ENCODE measurements at places on chromosomes 7 and 10.

DNA sequence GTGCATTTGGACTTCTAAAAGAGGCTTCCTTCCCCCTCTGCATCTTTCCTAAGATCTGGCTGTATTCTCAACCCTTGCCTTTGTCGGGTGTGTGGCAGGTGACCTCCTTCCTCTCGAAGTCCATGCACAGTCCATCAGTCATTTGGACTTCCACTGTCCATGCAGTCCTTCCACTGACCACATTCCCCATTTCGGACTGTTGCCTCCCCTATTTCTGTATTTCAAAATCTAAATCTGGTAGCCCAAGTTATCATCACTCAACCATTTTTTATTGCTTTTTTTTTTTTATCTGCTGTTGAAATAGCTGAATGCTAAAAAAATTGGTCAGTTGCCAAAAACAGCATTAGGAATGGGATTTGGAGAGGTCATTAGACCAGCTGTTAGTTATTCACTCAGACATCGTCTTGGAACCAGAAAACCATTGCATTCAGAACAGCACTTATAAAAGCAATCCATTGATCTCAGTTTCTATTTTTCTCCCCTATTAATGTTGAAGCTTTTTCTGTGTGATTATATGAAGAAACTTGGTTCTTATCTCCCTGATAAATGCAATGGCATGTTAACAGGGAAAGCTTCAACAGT lies 575.6 kb downstream of the KIF20B start:
- DNase-seq = no peak

DNA sequence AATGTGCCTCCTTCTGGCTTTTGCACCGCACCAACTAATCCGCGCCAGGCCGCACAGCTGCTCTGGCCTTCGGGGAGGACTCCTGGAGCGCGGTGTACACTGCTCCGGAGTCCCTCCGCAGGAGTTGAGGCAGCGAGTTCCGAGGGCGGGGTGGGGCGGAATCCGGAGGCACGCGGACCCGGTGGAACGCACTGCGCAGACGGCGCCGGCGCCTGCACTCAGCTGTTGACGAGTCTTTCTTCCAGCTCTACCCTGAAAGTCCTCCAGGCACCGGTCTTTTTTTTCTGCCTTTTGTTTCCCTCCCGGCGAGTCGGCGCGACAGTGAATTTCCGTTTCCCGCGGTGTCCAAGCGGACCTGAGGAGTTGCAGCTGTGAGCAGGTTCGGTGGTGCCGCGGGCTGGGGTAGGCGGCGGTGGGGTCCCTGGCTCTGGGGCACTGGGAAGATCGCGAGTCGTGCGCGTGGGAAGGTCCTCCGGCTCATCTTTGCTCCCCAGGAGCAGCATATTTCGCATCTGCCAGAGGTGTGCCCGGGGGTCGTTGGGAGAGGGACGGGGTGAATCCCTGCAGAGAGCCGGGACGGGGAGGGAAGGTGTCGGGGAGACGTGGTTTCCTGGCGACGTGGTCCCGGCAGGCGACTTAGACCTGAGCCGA lies 44.1 kb downstream of the SFTPD start:
- no peak for DNase-seq

DNA sequence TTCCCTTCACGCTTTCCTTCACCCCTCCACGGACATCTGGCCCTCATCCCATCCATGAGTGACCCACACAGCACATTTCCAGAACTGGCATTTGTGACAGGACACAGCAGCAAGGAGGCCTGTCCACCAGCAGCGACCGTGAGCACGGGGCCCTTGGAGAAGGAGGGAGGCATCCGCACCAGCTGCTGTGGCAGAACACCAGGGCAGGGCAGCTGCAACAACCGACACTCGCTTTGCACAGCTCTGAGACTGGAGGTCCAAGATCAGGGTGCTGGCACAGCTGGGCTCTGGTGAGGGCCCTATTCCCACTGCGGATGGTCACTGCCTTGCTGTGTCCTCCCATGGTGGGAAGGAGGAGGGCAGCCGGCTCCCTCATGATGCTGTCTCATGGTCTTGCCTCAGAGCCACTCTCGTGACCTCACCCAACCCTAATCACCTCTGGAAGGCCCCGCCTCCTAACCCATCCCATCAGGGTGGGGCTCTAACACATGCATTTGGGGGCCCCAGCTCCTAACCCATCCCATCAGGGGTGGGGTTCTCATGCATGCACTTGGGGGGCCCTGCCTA lies 36.7 kb downstream of the PTPRN2 start:
- DNase-seq = no peak

GRCh38 chr7:130353196-130353595 lies 8.6 kb downstream of the CPA5 start:
- DNase-seq = no peak

DNA sequence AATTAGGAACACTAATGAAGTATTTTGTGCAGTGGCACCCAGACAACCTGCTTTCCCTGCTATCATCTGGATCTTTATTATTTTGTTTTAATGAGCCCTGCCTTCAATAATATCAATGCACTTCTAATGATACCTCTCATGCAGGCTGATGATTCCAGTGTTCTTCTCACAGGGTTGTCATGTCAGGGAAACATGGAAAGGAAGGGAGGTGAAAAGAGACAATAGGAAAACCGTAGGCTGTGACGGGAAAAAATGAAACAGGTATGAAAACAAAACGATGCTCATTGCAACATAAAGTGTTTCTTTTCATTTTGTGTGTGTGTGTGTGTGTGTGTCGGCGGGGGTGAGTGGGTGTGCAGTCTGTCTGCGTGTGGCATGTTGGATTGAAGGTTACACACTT lies 102.6 kb upstream of the CTBP2 start:
- DNase-seq = no peak

GRCh38 chr10:110208614-110209453 lies 1.4 kb downstream of the MXI1 start:
- DNase-seq = no peak

DNA sequence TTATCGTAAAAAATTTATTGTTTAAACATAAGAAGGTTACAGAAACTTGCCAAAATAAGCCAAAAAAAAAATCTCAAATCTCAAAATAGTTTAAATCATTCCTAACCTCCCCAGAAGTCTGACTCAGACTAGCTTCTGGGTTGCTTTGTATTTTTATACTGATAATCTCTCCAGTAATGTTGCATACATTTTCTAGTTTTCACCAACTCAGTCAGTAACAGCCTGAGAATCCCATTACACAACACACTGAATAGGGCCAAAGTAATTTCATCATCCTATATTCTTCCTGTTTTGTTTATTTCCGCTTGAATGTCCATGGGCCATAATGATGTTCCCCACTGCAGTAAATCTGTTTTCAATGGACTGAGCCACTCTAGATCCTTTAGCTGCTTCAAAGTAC lies 478.5 kb downstream of the GPAM start:
- no peak for DNase-seq

GRCh38 chr7:114459574-114459973 lies 45.0 kb downstream of the FOXP2 start:
- DNase-seq = no peak

DNA sequence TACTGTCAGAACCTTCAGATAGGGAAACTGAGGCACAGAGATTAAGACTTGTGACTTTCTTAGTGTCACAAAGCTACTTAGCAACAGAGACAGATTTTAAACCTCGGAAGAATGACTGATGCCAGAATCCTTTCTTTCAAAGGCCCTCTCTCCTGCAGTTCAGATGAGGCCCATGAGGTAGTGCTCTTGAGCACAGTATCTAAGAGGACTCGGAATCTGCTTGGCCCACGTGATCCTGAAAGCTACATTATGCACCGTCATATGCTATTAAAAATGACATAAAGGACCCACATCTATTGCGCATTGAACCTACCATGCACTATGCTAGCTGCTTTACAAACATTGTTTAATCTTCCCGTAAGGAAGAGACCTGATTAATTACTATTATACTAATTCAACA lies 355.9 kb downstream of the SFMBT2 start:
- no peak for DNase-seq

DNA sequence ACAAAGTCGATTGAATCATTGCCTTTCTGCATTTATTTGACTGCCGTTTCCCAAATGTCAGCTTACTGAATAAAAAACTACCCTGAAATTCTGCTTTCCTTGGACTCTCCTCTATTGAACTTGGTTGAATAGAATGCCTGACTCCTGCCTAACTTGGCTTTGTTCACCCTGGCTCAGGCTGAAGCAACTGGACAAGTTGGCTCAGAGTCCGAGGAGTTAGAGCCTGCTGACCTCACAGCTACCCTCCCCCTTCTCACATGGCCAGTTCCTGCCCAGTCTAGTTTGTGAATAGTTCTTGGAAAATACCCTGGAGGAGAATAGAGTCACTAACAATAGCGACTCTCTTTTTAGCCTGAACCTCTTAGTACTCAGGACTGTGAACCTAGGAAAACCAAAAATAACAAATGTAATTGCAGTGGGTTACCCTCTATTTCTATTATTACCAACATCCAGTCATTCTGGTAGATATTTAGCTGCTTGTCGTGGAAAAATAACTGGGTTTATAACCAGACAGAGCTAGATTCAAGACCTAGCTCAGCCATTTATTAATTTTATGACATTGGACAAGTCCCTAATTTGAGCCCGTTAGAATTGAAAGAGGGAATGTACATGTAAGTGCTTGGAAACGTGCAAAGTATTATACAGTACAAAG lies 17.3 kb upstream of the NRBF2 start:
- no peak for DNase-seq

- no peak for DNase-seq
Observed at GRCh38 chr7:44222074-44222473, 21.3 kb downstream of the YKT6 start.

DNA sequence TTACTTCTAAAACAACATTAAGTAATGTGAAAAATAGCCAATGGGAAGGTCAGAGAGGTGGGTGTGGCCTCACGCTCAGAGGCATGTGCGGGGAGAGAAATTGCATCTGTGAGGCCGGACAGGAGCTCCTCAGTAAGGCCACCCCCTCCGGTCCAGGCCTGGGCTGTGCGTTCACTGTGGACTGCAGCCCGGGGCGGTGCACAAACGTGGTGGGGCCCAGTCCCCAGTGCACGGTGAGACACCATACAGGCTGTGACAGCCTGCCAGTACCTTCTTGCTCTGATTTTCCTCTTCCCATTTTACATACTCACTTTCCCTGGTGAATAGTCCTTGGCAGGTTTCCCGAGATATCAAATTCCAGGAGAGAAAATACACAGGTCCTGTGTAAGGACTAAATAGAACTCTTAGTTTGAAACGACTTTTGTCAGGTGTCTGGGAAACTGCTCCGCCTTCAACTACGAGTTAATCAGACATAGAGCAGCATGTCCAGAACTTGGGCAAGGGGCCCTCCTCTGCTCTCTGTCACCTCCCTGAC lies 174.1 kb upstream of the MKI67 start:
- DNase-seq = no peak

- no peak for DNase-seq
Observed at GRCh38 chr7:120716307-120716706, 141.6 kb downstream of the TSPAN12 start.

GRCh38 chr10:82742478-82742877 lies 867.5 kb downstream of the NRG3 start:
- DNase-seq = no peak

GRCh38 chr7:54543051-54543488 lies 895 bp downstream of the VSTM2A start:
- no peak for DNase-seq

DNA sequence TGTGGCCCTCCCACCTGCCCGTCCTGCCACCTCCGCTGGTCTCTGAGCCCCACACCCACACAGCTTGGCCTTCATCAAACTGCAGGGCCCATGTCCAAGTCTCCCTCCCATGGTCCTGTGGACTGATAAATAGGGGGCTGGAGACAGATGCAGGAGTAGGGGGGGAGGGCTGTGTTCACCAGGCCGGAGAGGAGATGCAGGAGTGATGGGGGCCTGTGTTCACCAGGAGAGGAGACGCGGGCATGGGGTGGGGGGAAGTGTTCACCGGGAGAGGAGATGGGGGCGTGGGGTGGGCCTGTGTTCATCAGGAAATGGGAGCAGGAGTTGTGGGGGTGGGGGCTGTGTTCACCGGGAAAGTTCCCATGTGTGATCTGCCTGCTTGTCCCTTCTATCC lies 37.0 kb downstream of the JAKMIP3 start:
- no peak for DNase-seq

DNA sequence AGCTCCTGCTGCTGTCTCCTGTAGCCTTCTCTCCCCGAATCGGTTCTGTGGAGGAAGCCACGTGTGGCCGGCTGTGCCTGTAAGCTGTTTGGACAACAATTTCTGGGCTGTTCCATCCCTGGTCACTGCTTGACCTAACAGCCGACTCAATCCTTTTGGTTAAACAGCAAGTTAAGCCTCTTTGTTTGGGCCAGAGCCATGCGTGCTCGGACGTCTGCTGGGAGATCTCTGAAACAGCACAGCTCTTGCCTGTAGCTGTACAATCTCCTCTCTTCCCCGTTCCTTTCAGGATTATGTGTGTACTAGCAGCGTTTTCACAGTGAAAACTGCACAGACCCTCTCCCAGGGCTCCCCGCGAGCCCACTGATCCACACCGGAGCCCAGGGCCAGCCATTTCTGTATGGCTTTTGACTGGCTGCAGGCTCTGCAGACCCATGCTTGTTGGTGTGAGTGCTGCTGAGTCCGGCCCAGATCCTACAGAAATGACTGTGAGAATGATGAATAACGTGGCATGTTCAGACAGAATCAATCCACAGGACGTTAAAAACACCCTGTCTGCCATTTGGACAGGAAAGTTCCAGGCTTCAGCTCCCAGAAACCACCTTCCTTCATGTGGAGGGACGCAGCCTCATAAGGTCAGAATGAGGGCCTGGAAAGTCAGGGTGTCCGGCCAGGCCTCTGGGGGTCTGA lies 428.6 kb upstream of the ADARB2 start:
- no peak for DNase-seq

All from stimulated activated CD4-positive, alpha-beta T cell treated with anti-CD3 and anti-CD28 coated beads, Interleukin-15, amount 100 ng/mL, for 1 hour (primary cell).